ENCODE measurements at places on chromosomes 11 and 22. TPM values are rescaled to one million over a fixed set of nuclear protein-coding genes. Genes with fewer than 3 reads are reported as not detected.

RHBDD3 gene
- total RNA-seq: 24.5 TPM

DNA sequence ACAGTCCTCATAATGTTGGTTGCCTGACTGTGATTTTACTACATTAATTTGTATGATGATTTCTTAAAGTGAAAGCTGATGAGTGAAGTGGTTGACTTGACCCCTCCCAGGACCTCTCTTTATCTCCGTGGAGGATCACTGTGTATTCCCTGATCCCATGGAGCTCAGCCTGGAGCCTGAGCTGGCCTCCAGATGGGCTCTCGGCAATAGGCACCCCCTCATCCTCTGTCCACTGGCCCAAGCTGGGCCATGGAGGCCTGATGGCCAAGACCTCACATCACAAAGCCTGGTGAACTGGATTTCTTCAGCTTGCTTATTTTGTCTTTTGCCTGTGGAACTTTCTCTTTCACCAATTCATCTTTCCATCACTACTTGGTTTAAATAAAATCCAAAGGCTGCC is 75.2 kb downstream of the WNT11 start:
- DNase-seq: peak; percentile 38

KLHL35 gene
- total RNA-seq: 3.2 TPM

MPEG1 gene
- not detected for total RNA-seq

- no peak for DNase-seq
Observed at GRCh38 chr11:118441770-118442275, 5.5 kb downstream of the KMT2A start.

- DNase-seq: peak; percentile 56
Observed at GRCh38 chr22:37806409-37807333, 1.1 kb upstream of the GCAT start.

TRIM49 gene
- total RNA-seq: not detected

DNA sequence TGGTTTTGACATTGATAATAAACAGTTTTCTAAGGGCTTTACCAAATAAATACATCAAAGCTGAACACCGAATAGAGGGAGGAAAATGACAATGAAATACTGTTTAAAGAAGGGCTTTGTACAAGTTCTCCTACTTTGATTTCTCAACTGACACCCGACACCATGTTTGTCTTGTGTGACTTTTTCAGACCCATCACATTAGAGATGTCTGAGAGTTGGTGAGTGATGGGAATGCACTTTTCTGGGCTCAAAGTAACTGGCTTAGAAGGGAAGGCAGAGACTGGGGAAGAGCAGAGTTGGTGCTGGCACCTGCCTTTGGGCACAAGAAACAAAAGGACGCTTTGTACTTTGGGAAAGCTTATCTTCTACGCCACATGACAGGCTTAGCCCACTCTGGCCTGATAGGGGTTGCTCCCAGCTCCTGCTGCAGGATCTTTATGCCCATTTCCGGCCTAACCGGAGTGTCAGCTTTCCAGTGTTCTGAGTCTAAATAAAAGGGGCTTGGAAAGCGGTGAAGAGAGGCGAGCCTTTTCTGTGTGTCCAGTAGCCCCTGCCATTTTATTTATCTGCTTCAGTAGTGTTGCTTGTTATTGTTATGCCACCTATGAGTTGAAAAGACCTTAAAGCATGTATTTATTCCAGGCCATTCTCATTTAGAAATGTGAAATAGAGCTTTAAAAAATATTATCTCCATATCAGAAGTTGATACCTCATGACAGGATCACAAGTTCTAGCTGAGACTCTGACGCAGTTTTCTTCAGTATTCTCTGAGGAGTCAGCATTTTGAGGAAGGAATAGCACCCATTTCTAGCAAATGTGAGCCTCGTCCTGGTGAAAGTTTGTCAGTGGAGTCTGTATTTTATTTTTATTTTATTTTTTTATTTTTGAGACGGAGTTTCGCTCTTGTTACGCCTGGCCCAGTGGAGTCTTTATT is 24.2 kb downstream of the KREMEN1 start:
- peak; percentile 41 for DNase-seq
